ENCODE measurements at places on chromosomes 11 and 22.

- DNase-seq, result no peak
Measured at GRCh38 chr22:49094151-49094550, 733.5 kb downstream of the BRD1 start.

GRCh38 chr11:60485987-60486386, 6.6 kb upstream of the MS4A12 start:
- peak; percentile 62 for DNase-seq

DNA sequence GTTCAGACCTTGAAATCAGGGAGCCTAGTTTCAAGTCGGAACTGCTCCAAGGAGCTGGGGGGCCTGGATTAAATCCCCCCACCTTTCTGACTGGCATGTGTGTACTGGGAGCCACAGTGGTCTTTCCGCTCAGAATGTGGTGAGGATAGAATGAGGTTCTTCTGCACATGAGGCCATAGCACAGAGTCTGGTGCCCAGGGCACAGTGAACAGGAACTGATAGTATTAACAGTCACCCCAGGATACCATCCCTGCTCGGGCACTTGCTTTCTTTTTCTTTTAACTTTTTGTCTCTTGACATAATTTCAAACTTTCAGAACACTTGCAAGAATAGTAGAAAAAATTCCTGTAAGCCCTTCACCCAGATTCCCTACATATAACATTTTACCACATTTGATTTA, 28.8 kb downstream of the LMO1 start:
- DNase-seq, result no peak

- DNase-seq, result no peak
Measured at GRCh38 chr11:6650980-6651379, 4.6 kb downstream of the DCHS1 start.

DNA sequence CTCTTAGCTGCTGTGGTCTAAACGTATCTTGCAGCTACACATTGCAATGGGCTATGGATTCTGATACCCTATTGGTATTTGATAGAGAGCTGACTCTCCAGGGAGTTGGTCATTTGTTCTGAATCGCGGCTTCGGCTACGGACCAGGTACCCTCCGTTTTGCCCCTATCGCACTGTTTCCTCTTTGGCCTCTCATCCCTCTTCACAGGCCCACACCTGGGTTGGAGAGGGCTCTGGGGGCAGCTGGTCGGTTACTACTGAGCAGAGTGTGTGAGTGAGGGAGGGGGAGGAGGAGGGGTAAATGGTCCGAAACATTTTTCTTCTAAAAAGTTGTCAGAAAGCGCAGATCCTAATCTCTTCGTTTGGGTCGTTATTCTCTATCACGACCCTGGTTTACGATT, 48.8 kb upstream of the HSD17B12 start:
- no peak for DNase-seq

GRCh38 chr22:45686836-45687235, 15.2 kb downstream of the ATXN10 start:
- no peak for DNase-seq

GRCh38 chr11:11701070-11701469, 79.3 kb upstream of the GALNT18 start:
- DNase-seq, result no peak
